H1 (cell line): ENCODE measurements at places on chromosomes 5 and 9.

- no peak for DNase-seq
Measured at GRCh38 chr5:31192442-31192841, 1.0 kb upstream of the CDH6 start.

- no peak for DNase-seq
Measured at GRCh38 chr9:76269789-76270188, 124.4 kb downstream of the RFK start.

- no peak for DNase-seq
Measured at GRCh38 chr5:73823508-73823925, 197.5 kb downstream of the ARHGEF28 start.

GRCh38 chr9:117737721-117738226, 33.6 kb downstream of the TLR4 start:
- no peak for DNase-seq

GRCh38 chr5:32109236-32109635, 64.9 kb downstream of the GOLPH3 start:
- no peak for DNase-seq

GRCh38 chr5:143086908-143087637, 316.4 kb downstream of the NR3C1 start:
- no peak for DNase-seq
